Thymus (tissue), 14 donors: ENCODE measurements at places on chromosomes 4 and X. TPM values are rescaled to one million over a fixed set of nuclear protein-coding genes. Genes with fewer than 3 reads are reported as not detected.

CSN2 gene
- 0.66 TPM for total RNA-seq

DMRTC1B gene
- total RNA-seq = 0.14 TPM

TCEAL7 gene
- 6.1 TPM for total RNA-seq

GATA1 gene
- total RNA-seq = 0.57 TPM

SPACA5 gene
- not detected for total RNA-seq

TIGD4 gene
- 0.66 TPM for total RNA-seq

DAPP1 gene
- total RNA-seq = 24.4 TPM

EPGN gene
- 0.52 TPM for total RNA-seq

DUX4 gene
- total RNA-seq = not detected

HSFX4 gene
- total RNA-seq = 0.28 TPM

HTN1 gene
- total RNA-seq = 0.47 TPM

NDST4 gene
- total RNA-seq = 0.14 TPM

KLB gene
- total RNA-seq = 0.05 TPM

WNK3 gene
- 1.9 TPM for total RNA-seq

CLCN5 gene
- total RNA-seq = 2.6 TPM

CABS1 gene
- total RNA-seq = not detected

VCX3B gene
- total RNA-seq = not detected

STARD8 gene
- 1.9 TPM for total RNA-seq

ASB9 gene
- 4.9 TPM for total RNA-seq
